ENCODE measurements at places on chromosomes 6 and 20.
A peak's percentile ranks its signal among the peaks of the same experiment; 100 is the strongest.

- no peak for DNase-seq
These were observed 38.5 kb upstream of the TGM6 start for GRCh38 chr20:2342243-2342642.

DNA sequence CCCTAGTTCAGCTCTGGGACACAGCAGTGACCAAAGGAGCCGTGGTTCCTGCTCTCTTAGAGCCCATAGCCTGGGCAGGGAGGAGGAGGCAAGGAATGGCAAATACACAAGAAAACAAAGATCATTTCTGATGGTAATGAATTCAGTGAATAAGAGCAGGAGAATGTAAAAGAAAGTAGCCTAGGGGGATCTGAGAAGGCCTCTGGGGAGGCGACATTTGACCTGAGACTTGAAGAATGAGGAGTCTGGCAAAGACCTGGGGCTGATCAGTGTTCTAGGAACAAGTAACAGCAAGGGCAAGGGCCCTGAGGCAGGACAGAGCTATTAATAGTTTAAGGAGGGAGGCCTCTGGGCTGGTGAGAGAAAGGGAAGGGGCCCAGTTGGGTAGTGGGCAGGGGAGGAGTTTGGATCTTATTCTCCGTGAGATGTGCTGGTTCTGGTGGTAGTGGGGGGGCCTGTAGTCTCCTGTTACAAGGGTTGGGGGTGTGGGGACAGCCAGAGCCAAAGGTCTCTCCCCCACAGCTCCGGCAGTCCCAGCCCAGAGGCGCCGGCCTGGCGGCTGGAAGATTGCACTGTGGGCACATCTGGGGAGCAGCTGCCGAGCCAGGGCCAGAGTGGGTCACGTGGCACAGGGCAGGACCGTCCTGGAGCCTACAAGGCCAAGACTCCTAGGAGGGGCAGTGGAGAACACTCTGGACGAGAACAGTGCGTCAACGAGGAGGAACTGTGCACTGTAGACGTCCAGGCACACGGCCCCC lies 9.3 kb upstream of the ID1 start:
- DNase-seq = no peak

GRCh38 chr6:126361832-126362440 lies 22.0 kb downstream of the CENPW start:
- DNase-seq = no peak

- no peak for DNase-seq
These were observed 28.3 kb downstream of the SLC2A4RG start for GRCh38 chr20:63767886-63768285.

DNA sequence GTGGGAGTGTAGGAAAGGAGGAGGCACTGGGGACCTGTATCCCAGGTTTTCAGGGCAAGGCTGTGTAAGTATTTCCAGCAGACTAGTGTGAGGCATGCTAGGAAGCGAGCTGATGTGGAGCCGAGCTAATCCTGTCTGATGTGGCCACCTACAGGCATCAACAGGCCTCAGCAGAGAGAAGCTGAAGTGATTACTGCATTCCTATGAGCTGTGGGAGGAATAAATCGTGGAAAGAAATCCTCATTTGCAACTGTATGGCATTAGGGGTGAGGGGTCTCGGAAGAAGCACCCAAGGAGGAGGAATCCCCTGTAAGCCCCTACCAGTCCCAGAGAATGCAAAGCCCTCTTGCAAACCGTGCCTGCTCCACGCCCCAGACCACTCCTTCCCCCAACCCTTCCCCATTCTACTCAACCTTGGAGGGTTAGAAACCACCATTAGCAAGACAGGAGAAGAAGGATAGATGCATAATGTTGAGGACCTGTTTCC lies 41.6 kb downstream of the C6orf15 start:
- DNase-seq = no peak

DNA sequence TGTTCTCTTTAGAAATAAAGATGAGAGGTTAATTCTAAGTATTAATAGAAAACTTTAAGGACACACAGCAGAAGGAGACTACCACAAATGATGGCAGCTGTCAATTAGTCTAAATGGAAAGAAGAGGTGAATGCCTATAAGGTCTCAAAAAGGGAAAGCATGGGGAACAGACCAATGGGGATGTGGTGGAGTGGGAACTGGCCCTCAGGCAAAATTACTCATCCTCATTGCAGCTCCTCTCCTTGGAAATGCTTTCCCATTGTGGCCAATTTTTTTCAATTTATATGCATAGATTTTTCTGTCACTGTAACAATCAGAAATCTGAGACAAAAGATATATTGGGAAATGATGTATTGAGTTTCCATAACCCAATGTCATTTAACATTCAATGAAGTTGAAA lies 222.9 kb upstream of the DEFB112 start:
- DNase-seq = no peak

- DNase-seq = no peak
These were observed 210.3 kb downstream of the TBX18 start for GRCh38 chr6:84554074-84554473.

DNA sequence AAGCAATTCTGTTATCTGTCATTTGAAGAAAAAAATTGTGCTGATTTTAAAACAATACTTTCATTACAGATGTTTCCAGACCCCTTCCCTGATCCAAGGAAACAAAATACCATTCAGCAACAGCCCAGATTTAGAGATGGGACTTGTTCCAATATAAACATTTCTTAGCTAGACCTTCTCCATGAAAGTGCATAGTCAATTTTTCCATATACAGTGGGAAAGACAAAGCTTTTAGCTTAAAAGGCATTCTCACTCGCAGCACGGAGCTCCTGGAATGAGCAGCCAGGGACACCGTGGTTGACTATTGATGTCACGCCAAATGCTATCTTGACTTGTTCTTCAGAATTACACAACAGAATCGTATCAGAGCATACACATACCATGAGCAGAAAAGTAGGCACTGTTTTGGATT lies 21.5 kb downstream of the LAMA4 start:
- no peak for DNase-seq

DNA sequence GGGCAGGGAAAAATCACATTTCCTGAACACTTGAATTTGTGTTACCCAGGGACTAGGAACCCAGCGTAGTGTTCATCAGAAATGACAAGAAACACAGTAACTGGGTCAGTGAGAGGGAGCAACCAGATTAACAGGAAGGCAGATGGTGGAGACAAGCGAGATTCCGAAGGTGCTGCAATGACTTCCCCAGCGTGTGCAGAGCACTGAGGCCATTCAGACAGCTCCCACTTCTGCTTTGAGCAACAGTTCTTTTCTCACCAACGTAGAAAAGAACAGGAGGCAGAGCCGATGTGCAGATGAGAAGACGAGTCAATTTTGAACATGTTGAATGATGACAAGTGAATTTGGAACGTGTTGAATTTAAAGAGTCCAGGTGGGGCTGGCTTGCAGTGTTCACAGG lies 63.1 kb upstream of the IFNGR1 start:
- DNase-seq = peak; percentile 26

DNA sequence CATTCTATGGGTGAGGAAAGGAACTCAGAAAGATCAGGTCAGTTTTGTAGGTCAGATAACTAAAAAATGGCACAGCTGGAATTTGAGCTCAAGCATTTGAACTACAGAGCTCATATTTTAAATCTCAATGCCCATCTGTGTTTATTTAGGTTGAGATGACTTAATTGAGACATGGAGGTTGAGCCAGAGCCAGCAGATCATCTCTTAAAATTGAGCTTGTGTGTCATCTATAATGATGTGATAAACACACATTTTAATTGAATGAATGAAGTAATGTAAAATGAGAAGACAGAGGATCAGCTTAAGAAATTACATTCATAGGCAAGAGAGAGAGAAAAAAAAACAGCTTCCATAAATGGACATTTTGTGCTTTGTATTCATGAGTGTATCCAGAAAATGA lies 3.7 kb downstream of the MANEA start:
- DNase-seq = no peak

- DNase-seq = no peak
These were observed 178.2 kb downstream of the PTPRT start for GRCh38 chr20:43011491-43011890.

DNA sequence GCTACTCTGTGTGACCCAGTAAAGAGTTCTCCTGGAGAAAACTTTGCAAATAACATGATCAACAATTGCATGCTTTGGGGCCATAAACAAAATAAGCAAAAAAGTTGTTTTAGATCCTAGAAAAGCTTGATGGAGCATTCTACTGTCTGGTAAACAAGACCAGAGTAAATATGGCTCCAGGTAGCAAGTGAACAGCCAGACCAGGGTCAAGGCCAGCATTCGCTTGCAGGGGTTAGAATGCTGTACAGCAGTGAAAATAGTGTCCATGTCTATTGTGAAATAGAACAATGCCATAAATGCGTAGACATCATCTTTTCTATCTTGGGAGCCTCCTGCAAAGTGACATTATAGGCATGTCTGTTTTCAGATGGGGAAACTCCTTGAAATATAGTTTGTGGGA lies 216.7 kb downstream of the PLCB4 start:
- no peak for DNase-seq

- no peak for DNase-seq
These were observed 55.5 kb downstream of the CPNE5 start for GRCh38 chr6:36783603-36784375.

All from naive B cell (primary cell).